ENCODE measurements at places on chromosomes 2 and 18. TPM values are rescaled to one million over a fixed set of nuclear protein-coding genes. Genes with fewer than 3 reads are reported as not detected.

GRCh38 chr2:24658531-24659202 lies 134.5 kb downstream of the PTRHD1 start:
- DNase-seq, result no peak

Gene ADAM17
- 41.7 TPM for total RNA-seq

DNA sequence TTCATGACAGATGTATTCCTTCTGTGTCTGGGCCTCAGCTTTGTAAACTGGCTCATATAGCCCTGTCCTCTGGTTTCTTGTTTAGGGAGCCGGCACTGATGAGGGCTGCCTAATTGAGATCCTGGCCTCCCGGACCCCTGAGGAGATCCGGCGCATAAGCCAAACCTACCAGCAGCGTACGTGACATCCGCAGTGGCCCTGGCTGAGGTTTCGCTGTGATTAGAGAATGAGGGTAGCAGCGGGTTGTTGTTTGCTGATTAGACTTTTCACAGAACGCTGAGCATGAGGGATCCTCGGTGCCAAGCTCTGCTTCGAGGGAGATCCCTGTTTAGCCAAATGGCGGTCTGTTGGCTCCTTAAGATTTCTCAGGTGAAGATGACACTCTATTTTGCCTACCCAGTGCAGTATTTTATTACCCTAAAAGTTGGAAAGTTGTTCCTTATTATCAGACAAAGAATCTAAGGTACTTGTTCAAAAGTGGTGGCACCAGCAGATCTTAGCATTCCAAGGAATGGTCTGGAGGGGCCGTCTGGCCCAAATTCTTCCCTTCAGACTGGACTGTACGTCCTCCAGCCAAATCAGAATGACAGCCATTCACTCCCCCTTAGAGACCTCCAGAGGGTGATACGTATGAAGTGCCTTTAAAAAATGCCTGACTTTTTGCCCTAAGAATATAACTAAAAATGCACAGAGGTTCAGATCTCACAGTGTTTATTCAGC lies 21.5 kb upstream of the GMCL1 start:
- DNase-seq, result no peak

DNA sequence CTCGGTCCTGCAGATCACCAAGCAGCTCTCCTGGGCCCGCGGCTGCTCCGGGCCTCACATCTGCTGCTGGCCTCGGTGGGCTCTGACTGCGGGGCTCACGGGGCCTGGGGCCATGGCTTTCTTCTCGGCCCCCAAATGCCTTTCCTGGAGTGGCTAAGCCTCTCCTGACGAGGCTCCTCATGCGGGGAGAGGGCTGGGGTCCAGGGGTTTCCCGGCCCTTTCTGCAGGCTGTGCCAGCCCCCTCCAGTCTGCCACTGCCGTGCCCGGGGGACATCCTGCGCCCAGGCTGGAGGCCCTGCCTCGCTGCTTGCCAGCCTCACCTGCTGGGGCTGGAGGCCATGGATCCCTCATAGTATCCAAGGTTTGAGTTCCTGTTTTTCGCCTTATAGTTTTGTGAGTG lies 23.8 kb downstream of the PRELID3A start:
- DNase-seq, result no peak

Gene ILKAP
- total RNA-seq, result 67.4 TPM

Measured in ureter (tissue), 1 donor.